Muscle of arm (tissue), 14 donors: ENCODE measurements at places on chromosomes 2 and 18. TPM values are rescaled to one million over a fixed set of nuclear protein-coding genes. Genes with fewer than 3 reads are reported as not detected.

- DNase-seq, result no peak
These were observed 24.2 kb downstream of the CNRIP1 start for GRCh38 chr2:68295516-68295915.

GRCh38 chr18:7600528-7601245, 33.6 kb downstream of the PTPRM start:
- no peak for DNase-seq

DNA sequence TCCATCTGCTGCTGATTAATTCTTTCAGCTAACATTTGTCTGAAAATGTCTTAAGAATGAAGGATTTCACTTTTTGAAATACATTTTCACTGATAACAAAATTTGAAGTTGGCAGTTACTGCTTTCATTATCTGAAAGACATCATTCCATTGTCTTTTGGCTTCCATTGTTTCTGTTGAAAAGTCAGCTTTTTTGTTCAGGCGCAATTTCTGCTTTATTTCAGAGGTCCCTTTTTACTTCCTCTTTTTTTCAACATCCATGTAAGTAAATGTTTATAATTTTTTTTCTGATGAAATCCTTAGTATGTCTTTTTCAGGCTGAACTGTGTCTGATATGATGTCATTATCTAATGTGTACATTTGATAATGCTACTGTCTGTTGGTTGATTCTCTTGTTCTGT, 184.2 kb downstream of the RND3 start:
- no peak for DNase-seq

DNA sequence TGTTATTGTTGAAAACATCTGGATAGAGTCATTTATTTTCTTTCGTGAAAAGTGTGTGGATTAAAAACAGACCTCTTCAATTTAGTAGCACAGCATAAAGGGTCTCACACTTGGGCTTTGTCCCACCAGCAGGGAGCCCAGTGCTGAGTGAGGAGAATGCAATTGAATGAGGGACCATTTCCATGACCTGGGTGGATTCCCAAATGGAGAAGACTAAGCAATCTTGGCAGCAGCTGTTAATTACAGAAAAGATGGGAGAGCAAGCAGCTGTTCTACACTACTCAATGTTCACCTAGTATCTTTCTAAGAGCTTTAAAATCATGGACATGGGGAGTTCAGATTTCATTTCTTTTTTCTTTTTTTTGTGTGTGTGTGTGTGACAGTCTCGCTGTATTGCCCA, 121.8 kb upstream of the FN1 start:
- DNase-seq, result peak; percentile 41

DNA sequence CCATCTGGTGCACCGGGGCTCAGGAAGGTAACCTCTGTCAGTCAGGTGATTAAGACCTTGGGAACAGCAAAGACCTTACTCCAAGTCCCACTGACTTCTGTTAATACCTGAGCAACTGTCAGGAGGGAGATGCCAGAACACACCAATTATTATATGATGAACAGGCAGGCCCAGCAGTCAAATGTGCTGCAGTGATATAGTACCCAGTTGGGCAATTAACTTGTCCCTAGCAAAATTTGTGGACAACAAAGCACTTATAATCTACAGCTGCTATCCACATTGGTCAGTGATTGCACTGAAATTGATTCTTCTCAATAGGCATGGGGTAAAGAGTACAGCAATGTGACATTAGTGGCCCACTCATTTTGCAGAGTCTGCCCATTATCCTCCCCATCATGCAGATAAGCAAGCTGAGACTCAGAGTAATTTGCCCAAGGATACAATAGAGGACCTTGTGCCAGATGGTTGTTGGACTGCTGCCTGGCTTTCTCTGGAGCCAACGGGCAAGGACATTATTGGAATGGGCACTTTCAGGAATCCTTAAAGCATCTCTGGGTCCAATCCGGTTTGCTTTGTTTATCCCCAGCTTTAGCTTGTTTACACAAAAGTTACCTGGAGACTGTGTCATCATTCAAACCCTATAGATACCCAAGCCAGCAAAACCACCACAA, 147.6 kb downstream of the CCBE1 start:
- no peak for DNase-seq

GRCh38 chr18:72376256-72376655, 167.9 kb downstream of the CBLN2 start:
- no peak for DNase-seq

GRCh38 chr2:154960802-154961583, 262.5 kb downstream of the KCNJ3 start:
- DNase-seq, result no peak

DNA sequence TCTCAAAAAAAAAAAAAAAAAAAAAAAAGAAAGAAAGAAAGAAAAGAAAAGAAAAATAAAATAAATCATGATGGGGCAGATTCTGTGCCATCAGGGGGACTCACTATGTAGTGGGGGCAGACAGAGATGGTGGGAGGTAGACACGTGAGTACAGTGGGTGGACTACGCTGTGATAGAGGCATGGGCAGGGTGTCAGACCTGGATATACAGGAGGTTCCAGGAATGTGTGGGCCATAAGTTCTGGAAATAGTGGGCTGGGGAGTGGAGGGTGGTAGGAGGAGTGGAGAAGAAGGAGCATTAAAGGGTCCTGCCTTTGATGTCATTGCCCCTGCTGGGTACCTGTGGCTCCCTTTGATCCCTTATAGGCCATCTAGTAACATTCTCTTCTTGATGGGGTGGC, 8.8 kb upstream of the WNT6 start:
- DNase-seq, result no peak

GRCh38 chr18:5884375-5884774, 10.9 kb downstream of the TMEM200C start:
- DNase-seq, result no peak

DNA sequence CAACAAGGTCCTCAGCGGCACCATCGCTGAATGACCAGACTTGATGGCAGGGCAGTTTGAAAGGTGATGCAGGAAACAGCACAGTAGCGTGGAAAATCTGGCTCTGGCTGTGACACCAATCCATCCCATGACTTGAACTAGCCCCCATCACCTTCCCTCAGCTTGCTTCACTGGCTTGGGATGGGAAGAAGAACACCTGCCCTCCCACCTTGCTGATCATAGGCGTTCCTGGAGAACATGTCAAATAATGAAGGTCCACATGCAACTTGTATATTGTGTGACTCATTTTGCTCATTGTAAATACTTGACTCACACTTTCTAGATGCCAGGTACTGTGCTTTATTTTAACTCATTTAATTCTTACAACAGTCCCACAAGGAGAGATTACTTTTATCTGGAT, 292.4 kb upstream of the SPRED2 start:
- DNase-seq, result no peak

DNA sequence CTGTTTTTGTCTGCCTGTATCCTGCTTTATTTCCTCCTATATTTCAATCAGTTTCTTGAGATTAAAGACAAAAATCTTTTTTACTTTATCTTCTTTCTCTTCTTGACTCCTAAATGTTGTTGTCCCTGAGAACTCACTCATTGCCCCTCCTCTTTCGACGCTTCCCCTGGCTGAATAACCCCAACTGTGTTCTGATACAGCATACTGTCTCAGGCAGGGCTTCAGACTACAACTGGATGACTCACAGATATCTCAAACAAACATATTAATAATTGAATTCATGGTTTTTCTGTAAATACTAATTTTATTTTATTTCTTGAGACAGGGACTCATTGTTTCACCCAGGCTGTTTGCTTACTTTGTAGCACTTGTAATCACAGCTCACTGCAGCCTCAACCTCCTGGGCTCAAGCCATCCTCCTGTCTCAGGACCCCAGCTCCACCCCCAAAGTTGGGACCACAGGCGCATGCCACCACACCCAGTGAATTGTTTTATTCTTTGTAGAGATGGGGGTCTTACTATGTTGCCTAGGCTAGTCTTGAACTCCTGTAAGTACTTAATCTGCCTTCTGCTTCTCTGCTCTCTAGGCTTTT, 9.4 kb downstream of the ITGAV start:
- DNase-seq, result no peak

The ALLC gene
- not detected for polyA plus RNA-seq

The UGT1A5 gene
- not detected for polyA plus RNA-seq
